Stomach (tissue), 19 donors: ENCODE measurements at places on chromosomes 7 and 10. TPM values are rescaled to one million over a fixed set of nuclear protein-coding genes. Genes with fewer than 3 reads are reported as not detected.

Gene AMZ1
- not detected for polyA plus RNA-seq

Gene PDCD11
- polyA plus RNA-seq, result 10.5 TPM

DNA sequence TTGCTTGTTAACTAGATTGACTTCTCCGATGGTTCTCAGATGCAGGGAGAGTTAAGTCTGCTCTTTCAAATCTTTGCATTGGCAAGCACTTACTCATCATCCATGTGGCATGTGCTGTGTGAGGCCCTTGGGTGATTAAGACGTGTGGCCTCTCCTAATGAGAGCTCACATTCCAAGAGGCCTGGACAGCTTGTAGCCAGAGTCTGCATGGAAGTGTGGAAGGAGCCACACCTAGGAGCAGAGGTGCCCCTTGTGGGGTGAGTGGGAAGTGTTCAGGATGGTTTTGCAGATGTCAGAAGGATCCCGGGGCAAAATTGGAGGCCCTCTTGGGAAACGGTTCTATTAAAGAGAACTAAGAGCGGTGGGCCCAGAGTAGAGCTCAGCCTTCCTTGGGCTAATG is 225.9 kb downstream of the PAXIP1 start:
- no peak overlapping the region for H3K27ac ChIP-seq
- H3K4me1 ChIP-seq, result no peaks in the 10 kb centered on the region
- no peaks in the 10 kb centered on the region for H3K36me3 ChIP-seq
- no peak for DNase-seq

Gene HOXA11
- polyA plus RNA-seq, result not detected

DNA sequence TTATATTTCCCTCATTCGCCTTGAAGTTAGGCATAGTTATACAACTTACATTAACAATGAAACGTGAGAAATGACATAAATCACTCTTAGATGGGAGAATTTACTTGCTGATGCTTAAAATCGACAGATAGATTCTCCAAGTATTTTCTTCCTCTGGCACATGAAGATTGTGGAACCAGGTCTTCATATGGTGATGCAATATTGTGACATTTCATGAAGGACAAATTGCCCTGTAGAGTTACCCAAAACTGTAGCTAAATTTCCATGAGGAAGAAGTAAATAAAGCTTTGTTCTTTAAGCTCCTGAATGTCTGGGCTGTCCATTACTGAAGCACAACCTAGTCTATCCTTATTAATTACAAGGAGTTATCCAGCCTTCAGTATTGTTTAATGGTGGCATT is 353.1 kb downstream of the THSD7A start:
- no peak overlapping the region for H3K4me3 ChIP-seq
- DNase-seq, result no peak
- no peaks in the 10 kb centered on the region for H3K27me3 ChIP-seq
- no peaks in the 10 kb centered on the region for H3K4me1 ChIP-seq

DNA sequence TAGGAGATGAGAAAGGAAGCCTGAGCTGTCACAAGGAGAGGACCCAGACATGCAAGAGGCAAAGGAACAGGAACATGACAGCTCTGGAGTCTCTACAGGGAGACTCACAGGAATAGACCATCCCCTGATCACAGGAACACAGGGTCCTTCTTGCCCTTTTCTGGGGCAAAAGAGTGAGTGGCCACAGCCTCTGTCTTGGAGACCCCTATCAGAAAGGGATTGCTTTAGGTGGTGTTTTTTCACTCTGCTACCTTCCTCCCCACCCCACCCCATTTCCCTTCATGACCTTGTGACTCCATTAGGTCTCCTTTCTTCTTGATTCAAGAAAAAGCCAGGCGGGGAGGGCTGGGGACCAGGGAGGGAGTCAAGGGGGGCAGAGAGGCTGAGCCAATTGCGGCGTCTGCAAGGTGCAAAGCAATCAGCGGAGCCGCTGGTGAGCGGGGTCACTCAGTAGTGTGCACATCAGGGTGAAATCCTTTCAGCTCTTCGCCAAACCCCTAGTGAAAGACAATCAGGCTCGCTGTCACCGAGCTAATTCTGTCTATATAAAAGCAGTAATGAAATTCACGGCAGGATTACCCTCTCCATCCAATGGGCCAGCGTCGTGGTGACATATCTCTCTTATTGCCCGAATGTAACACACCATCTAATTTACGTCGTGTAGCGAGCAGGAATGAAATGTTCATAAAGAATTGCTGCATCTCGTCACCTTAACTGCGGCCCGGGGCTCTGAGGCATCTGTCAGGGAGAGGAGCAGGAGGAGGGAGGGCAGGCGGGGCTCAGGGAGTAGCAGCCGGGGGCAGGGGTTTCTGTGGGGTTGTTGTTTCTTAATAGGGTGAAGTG is 31.5 kb upstream of the BTRC start:
- H3K27ac ChIP-seq, result no peak overlapping the region
- H3K4me3 ChIP-seq, result no peak overlapping the region
- no peaks in the 10 kb centered on the region for H3K27me3 ChIP-seq
- no peak for DNase-seq
- no peaks in the 10 kb centered on the region for H3K36me3 ChIP-seq

Gene ACBD7
- not detected for polyA plus RNA-seq

GRCh38 chr10:126012485-126012884 is 116.1 kb downstream of the FANK1 start:
- H3K4me3 ChIP-seq, result no peak overlapping the region
- H3K4me1 ChIP-seq, result no peaks in the 10 kb centered on the region
- H3K27me3 ChIP-seq, result no peaks in the 10 kb centered on the region
- H3K36me3 ChIP-seq, result no peaks in the 10 kb centered on the region
- DNase-seq, result no peak

Gene RHEB
- 103 TPM for polyA plus RNA-seq

Gene GSAP
- polyA plus RNA-seq, result 13.2 TPM

Gene OPN4
- not detected for polyA plus RNA-seq

- DNase-seq, result no peak
- H3K4me3 ChIP-seq, result no peak overlapping the region
- no peaks in the 10 kb centered on the region for H3K27me3 ChIP-seq
- H3K4me1 ChIP-seq, result no peaks in the 10 kb centered on the region
- H3K27ac ChIP-seq, result no peak overlapping the region
Measured at GRCh38 chr7:20035279-20035875, 181.8 kb downstream of the MACC1 start.

GRCh38 chr7:36667007-36667745 is 57.1 kb downstream of the AOAH start:
- H3K27ac ChIP-seq, result no peak overlapping the region
- H3K27me3 ChIP-seq, result no peaks in the 10 kb centered on the region
- no peak for DNase-seq
- H3K4me1 ChIP-seq, result no peaks in the 10 kb centered on the region

- H3K36me3 ChIP-seq, result no peaks in the 10 kb centered on the region
- H3K4me1 ChIP-seq, result peaks cover 59% of the 10 kb centered on the region
- H3K27me3 ChIP-seq, result no peaks in the 10 kb centered on the region
- H3K27ac ChIP-seq, result peak overlapping the region; percentile 86
- H3K4me3 ChIP-seq, result peak overlapping the region; percentile 83
Measured at GRCh38 chr7:92832534-92833023, 3.8 kb downstream of the CDK6 start.

GRCh38 chr7:101558742-101559325 is 70.3 kb downstream of the MYL10 start:
- H3K27ac ChIP-seq, result no peak overlapping the region
- H3K4me3 ChIP-seq, result no peak overlapping the region
- DNase-seq, result no peak
- peaks cover 26% of the 10 kb centered on the region for H3K27me3 ChIP-seq
- H3K36me3 ChIP-seq, result no peaks in the 10 kb centered on the region
- no peaks in the 10 kb centered on the region for H3K4me1 ChIP-seq

Gene PTER
- polyA plus RNA-seq, result 8.8 TPM
